ENCODE measurements at places on chromosomes 5 and 9. TPM values are rescaled to one million over a fixed set of nuclear protein-coding genes. Genes with fewer than 3 reads are reported as not detected.
A peak's percentile ranks its signal among the peaks of the same experiment; 100 is the strongest.

The SAP30L gene
- 25.8 TPM for total RNA-seq

The NIPAL4 gene
- 0.60 TPM for total RNA-seq

The ENG gene
- 17.7 TPM for total RNA-seq

The ZFAND5 gene
- total RNA-seq: 96.0 TPM

The PRRT1B gene
- total RNA-seq: not detected

The C9 gene
- not detected for total RNA-seq

The PGM5 gene
- not detected for total RNA-seq

The RPS23 gene
- 2,622 TPM for total RNA-seq

- peaks cover 3% of the 10 kb centered on the region for H3K36me3 ChIP-seq
- no peaks in the 10 kb centered on the region for H3K27me3 ChIP-seq
- no peak overlapping the region for H3K27ac ChIP-seq
- peaks cover 8% of the 10 kb centered on the region for H3K4me1 ChIP-seq
- H3K4me3 ChIP-seq: no peak overlapping the region
Observed at GRCh38 chr5:151724360-151724759, 34.1 kb downstream of the ATOX1 start.

DNA sequence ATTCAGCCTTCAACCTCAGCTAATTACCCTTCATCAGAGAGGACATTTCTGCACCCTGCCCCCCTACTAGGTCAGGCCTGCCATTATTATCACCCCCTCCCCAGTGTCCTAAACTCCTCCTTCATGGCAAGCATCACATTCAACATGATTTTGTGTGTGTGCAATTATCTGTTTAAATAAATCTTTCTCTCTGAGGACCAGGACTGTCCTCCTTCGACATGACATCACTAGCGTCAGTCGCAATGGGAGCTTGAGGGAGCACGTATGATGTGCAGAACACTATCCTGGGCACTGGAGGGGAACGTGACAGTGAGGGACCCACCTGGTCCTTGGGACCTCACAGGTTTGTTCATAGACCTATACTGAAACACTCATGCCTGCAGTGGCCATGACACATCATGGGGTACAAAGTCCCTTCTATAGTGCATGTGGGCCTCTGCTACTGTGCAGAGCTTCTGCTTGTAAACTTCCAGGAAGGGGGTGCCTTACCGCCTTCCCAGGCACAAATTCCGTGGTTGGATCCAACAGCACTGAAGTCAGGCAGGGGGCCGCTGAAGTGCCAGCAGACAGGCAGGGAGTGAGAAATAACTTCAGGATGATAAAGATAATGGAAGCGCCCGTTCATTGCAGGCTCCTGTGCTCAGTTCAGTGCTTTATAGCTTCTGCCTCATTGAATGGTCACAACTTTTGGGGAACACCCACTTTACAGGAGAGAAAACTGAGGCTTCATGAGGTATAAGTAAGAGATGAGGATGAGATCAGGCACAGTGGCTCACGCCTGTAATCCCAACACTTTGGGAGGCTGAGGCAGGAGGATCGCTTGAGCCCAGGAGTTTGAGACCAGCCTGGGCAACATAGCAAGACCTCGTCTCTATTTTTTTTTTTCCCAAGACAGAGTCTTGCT is 36.0 kb upstream of the STXBP1 start:
- H3K36me3 ChIP-seq: no peaks in the 10 kb centered on the region
- H3K27me3 ChIP-seq: no peaks in the 10 kb centered on the region
- H3K4me3 ChIP-seq: no peak overlapping the region

- no peak overlapping the region for H3K27ac ChIP-seq
- H3K36me3 ChIP-seq: peaks cover 4% of the 10 kb centered on the region
- H3K4me1 ChIP-seq: peaks cover 18% of the 10 kb centered on the region
- DNase-seq: no peak
- H3K27me3 ChIP-seq: no peaks in the 10 kb centered on the region
Observed at GRCh38 chr9:89716559-89716958, 111.7 kb downstream of the GADD45G start.

- no peak for DNase-seq
- H3K27me3 ChIP-seq: no peaks in the 10 kb centered on the region
- H3K36me3 ChIP-seq: no peaks in the 10 kb centered on the region
- no peaks in the 10 kb centered on the region for H3K4me1 ChIP-seq
- H3K27ac ChIP-seq: no peak overlapping the region
Observed at GRCh38 chr5:130032807-130033206, 128.5 kb downstream of the CHSY3 start.

- peaks cover 2% of the 10 kb centered on the region for H3K4me1 ChIP-seq
- no peaks in the 10 kb centered on the region for H3K27me3 ChIP-seq
- no peak overlapping the region for H3K27ac ChIP-seq
- H3K4me3 ChIP-seq: no peak overlapping the region
- DNase-seq: no peak
- H3K36me3 ChIP-seq: no peaks in the 10 kb centered on the region
Observed at GRCh38 chr9:101510459-101510858, 23.2 kb upstream of the RNF20 start.

- no peak for DNase-seq
- no peaks in the 10 kb centered on the region for H3K36me3 ChIP-seq
- no peak overlapping the region for H3K4me3 ChIP-seq
- no peaks in the 10 kb centered on the region for H3K27me3 ChIP-seq
- H3K4me1 ChIP-seq: no peaks in the 10 kb centered on the region
Observed at GRCh38 chr5:8628521-8628920, 759.6 kb downstream of the MTRR start.

DNA sequence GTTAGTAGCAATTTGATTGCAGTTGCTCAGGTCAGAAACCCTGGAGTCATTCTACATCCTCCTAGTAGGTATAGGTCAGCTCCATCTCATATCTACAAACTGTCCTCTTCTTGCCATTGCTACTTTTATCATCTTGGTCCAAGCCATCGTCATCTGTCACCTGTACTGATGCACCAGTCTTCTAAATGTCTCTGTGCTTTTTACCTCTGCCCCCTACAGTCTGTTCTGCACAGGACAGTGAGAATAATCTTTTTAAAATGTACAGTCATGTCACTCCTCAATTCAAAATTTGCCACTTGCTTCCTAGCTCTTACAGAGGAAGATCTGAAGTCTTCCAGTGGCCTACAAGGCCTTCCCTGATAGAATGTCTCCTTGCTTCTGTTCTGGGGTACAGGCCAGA is 6.8 kb downstream of the NNT start:
- H3K4me3 ChIP-seq: no peak overlapping the region
- H3K4me1 ChIP-seq: peaks cover 4% of the 10 kb centered on the region
- peaks cover 20% of the 10 kb centered on the region for H3K36me3 ChIP-seq
- DNase-seq: no peak
- no peaks in the 10 kb centered on the region for H3K27me3 ChIP-seq

- H3K27me3 ChIP-seq: no peaks in the 10 kb centered on the region
- no peak overlapping the region for H3K27ac ChIP-seq
- H3K36me3 ChIP-seq: no peaks in the 10 kb centered on the region
- no peak for DNase-seq
Observed at GRCh38 chr9:13100914-13101572, 178.4 kb downstream of the MPDZ start.

GRCh38 chr5:95113489-95113888 is 171.4 kb downstream of the MCTP1 start:
- no peak for DNase-seq
- no peak overlapping the region for H3K27ac ChIP-seq
- H3K36me3 ChIP-seq: no peaks in the 10 kb centered on the region
- no peaks in the 10 kb centered on the region for H3K27me3 ChIP-seq

GRCh38 chr5:173962436-173962972 is 26.5 kb upstream of the C5orf47 start:
- H3K4me3 ChIP-seq: no peak overlapping the region
- H3K4me1 ChIP-seq: peaks cover 17% of the 10 kb centered on the region
- peaks cover 5% of the 10 kb centered on the region for H3K36me3 ChIP-seq
- no peak for DNase-seq
- H3K27me3 ChIP-seq: no peaks in the 10 kb centered on the region
- H3K27ac ChIP-seq: no peak overlapping the region

DNA sequence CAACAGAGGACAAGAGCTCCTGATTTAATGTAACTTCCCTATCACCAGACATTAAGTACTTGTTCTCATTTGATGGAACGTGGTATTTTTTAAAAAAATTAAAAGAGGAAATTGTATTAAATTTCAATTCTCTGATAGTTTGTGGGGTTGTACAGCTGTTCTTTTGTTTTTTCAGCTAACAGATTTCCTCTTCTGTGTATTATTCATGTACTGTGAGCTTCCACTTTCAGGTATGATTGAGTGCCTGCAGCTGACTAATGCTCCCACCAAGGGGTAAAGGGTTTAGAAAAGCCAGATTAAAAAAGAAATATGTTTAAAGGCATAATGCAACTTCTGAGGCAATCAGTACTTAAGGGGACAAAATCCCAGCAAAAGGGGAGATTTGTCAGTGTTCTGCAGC is 117.7 kb upstream of the ACTBL2 start:
- DNase-seq: no peak
- no peaks in the 10 kb centered on the region for H3K36me3 ChIP-seq
- H3K27ac ChIP-seq: no peak overlapping the region
- no peak overlapping the region for H3K4me3 ChIP-seq
- no peaks in the 10 kb centered on the region for H3K4me1 ChIP-seq

DNA sequence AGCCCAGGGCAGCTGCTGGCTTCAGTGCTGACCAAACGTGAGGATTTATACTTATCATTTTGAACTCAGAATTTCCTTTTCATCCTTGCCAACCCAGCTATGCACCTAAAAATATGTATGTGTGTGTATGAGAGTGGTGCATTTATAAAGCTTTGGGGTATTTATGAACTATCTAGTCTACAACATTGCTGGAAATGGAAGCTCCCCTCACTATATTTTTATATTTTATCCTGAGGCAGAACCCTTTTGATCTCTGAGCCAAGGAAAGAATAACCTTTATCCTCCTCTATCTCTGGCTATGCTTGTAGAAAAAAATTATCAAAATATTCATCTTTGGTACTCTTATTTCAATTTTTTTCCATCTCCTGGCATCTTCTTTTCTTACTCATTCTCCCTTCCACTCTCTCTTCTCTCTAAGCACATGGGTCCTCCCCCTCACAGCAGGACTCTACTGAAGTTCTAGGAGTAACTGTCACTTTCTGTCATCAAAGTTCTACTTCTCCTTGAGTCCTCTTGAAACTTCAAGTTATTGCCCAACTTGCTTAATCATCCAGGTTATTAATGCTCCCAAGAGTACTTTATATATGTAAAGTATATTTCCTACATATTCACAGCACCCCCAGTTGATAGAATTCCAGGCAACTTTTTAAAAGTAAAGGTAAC is 190.9 kb downstream of the HINT1 start:
- no peak overlapping the region for H3K4me3 ChIP-seq
- no peak for DNase-seq
- H3K36me3 ChIP-seq: no peaks in the 10 kb centered on the region

GRCh38 chr9:127926906-127927200 is 3.7 kb downstream of the PIP5KL1 start:
- peaks cover 19% of the 10 kb centered on the region for H3K4me1 ChIP-seq
- H3K27me3 ChIP-seq: peaks cover 5% of the 10 kb centered on the region
- H3K36me3 ChIP-seq: no peaks in the 10 kb centered on the region
- H3K4me3 ChIP-seq: peak overlapping the region; percentile 75
- DNase-seq: no peak

DNA sequence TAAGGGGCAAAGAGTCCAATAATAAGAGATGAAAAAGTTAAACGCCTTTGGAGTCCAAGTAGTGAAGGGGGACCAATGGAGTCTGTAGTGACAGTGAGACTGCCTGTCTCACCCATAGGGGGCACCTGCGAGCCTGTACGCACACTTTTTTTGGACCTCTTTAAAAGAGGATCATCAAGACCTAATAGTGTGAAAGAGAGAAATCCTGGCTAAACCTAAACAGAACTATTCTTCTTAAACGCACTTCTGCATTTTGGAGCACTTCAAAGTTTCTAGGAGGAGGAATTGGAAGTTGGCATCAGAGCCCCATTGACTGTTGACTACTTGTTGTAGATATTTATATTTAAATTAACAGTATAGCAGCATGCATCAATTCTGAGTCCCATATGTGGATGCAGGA is 636.1 kb upstream of the KLF4 start:
- H3K4me3 ChIP-seq: no peak overlapping the region
- H3K4me1 ChIP-seq: no peaks in the 10 kb centered on the region
- no peak for DNase-seq
- H3K27ac ChIP-seq: no peak overlapping the region
- peaks cover 7% of the 10 kb centered on the region for H3K27me3 ChIP-seq
- H3K36me3 ChIP-seq: no peaks in the 10 kb centered on the region

- peaks cover 3% of the 10 kb centered on the region for H3K27me3 ChIP-seq
- DNase-seq: no peak
- peak overlapping the region; percentile 95 for H3K4me3 ChIP-seq
- peaks cover 48% of the 10 kb centered on the region for H3K4me1 ChIP-seq
Observed at GRCh38 chr5:177427211-177427822, 841 bp downstream of the GRK6 start.

- no peaks in the 10 kb centered on the region for H3K36me3 ChIP-seq
- DNase-seq: no peak
- no peak overlapping the region for H3K27ac ChIP-seq
Observed at GRCh38 chr5:118597543-118597942, 390.8 kb downstream of the DTWD2 start.

DNA sequence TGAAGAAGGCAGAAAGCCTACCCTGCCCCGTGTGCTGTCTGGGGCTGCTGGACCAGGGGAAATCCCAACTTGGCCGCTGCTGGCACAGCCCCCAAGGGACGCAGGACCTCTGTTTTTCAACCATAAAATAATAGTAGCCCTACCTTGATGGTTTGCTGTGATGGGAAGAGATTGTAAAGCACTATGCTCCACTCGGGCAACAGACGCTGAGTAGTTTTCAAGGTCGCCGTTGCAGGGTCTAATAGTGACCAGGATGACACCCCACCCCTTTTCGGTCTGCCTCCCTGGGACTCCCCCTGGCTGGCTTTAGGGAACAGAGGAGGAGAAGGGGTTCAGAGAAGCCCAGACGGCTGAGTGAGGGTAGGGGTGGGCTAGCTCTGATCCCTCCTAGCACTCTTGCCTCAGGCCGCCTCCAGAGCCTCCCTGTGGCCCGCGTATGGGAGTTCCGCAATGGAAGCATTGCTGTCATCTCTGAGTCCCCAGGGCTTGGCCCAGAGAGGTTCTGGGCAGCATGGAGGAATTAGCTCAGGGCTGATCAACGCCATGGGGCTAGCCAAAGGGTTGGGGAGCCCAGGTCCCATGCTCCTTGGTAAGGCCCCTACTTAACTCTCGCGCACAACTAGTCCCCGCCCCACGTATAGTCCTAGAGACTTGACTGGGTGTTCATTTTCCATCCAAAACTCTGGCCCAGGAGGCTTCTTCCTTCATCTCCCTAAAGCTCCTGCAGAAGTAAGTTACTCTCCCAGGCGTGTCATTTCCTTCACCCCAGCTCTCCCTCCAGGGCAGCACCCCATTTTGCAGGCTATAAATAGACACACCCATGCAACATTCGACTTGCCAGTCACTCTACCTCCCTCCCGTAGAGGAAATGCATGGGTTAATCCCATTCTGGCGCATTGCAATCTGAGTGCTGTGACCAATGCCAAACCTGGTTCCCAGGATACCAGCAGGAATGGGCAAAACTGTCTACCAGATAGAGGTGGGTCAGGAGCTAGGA is 1.1 kb upstream of the IRF1 start:
- H3K27ac ChIP-seq: peak overlapping the region; percentile 98
- peak overlapping the region; percentile 89 for H3K4me3 ChIP-seq
- peaks cover 34% of the 10 kb centered on the region for H3K36me3 ChIP-seq
- peaks cover 5% of the 10 kb centered on the region for H3K27me3 ChIP-seq
- no peak for DNase-seq
